ENCODE measurements at places on chromosomes 5 and 9.

DNA sequence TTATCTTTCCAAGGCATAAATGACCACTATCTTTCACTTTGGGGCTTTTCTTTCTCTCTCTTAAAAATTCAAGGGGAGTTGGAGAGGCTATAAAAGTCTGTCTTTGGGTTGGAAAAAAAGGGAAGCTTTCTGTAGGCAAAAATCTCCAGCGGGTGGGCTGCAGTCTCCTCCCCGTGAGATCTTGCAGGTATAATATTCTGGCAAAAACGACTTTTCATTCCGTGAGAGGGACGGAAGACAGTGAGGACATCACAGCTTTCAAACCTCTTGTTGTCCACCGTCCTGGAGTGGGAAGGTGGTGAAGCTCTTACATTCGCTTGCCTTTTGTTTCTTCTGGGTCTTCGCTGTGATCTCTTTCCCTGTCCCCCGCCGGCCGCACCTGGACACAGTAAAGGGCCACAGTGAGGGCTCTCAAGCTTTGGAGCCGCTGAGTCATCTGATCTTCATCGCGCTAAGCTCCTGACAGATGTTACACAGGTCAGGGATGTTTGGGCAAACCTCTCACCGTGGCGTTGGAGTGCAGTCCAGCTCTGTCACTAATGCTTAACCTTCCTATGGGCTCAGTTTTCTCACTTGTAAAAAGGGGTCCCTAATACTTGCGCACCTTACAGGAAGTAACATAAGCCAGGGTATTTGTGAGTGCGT lies 61.9 kb upstream of the MEGF10 start:
- no peak for DNase-seq

GRCh38 chr9:29203244-29203930 lies 1630.1 kb upstream of the C9orf72 start:
- no peak for DNase-seq

- no peak for DNase-seq
Measured at GRCh38 chr9:110290001-110290400, 33.7 kb upstream of the TXN start.

DNA sequence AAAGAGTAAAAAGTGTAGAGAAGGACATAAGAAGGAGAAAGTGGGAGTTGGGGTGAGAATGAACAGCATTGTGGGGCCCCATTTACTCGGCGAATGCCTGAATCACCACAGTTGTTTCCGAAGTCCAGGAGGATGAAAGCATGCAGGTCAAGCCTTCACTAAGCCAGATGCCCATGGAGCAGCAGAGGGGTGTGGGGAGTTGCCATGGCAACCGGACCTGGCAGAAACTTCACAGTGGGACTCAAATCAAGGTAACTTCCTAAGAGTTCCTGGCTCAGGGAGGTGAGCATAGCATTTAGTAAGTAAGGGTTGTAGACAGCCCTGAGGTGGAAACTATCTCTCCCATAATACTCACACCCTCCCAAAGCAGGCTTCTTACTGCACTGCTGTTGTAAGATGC lies 357.1 kb downstream of the TRIM32 start:
- no peak for DNase-seq

All from GM12892 (cell line).